Suppressor macrophage treated with lipopolysaccharide for 1 hour (primary cell): ENCODE measurements at places on chromosomes 5 and 9.
A peak's percentile ranks its signal among the peaks of the same experiment; 100 is the strongest.

DNA sequence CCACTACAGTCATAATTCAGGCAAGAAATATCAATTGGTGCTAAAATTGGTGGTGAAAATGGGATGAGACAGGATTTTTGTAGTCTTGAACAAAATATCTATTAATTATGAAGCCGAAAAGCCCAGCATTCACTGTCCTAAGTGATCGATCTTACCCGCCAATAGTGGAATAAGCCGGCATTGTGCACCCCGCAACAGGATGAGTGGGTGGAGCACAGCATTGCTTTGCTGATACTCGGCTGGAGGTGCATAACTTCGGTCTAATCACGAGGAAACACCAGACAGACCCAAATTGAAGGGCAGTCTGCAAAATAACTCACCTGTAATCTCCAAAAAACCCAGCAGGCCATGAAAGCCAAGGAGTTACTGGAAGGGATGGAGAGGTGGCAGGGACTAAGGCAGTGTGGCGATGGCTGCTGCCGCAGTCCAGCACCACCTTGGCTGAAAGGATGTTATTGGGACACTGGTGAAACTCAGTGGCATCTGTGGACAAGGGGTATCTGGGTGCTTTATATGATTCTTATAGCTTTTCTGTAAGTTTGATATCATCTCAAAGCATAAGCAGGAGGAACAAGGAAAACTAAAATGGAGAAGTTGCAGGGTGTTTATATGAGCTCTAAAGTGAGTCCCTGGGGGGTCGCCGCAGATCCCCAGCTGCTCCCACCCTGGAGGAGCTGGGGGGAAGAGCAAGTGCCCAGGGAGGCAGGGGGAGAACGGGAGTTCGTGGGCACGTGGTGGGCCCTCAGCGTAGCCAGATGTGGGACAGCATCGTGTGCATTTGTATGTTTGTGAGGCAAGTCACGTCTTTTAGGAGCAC, 45.2 kb downstream of the AHRR start:
- no peak for DNase-seq

GRCh38 chr5:124883681-124884080, 137.2 kb upstream of the ZNF608 start:
- no peak for DNase-seq

GRCh38 chr5:172835290-172835993, 1.4 kb downstream of the ERGIC1 start:
- peak; percentile 81 for DNase-seq

DNA sequence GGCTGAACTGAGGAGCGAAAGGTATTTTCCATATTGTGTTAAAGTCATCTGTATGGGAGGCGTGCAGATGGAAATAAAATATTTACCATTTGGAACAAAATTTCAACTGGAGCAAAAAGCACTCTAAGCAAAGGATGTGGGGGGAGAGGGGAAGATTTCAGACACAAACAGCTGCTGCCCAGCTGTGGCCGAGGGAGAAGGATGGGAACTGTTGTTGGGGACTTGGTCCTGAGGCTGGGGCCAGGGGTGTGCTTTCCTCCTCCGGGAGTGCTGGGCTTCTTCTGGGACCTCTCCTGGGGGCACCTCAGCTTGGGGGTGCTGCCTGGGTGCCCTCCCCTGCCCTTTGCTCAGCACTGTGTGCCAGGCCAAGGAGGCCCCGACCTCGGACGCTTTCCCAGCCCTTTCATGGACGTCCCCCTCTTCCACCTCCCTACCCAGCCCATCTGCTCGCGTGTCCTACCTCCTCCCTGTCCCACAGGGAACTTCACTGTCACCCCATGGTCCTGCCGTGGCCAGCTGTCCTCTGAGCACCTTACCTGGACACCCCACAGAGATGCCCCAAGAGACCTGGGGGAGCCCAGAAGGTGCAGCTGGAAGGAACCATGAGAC, 101.9 kb upstream of the COL5A1 start:
- no peak for DNase-seq

DNA sequence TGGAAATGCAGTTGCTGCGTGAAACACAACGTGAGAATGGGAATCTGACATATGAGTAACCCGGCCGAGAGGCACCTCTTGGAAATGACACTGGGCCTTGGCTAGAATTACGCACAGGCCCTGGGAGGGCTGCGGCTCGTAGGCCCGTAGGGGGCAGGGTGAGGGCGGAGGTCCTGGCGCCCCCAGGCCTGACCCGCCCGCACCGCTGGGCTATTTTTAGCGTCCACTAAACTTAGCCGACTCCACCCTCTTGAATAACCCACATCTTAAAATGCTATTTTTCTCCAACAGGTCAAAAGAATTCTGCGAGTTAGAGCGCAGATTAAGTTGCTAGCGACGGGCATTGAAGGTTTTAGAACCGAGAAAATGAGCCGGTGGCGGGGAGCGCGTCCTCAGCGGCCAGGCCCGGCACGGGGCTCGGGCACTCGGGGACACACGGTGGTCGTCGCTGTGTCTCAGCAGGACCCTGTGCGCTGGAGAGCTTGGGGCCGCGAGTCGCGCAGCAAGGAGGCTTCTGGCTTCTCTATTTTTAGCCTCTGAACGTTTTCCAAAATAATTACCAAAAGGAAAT, 168.5 kb downstream of the AUH start:
- DNase-seq = peak; percentile 91

GRCh38 chr5:54309276-54309675, 1.1 kb downstream of the ARL15 start:
- no peak for DNase-seq

- no peak for DNase-seq
Observed at GRCh38 chr5:61461417-61461816, 129.4 kb downstream of the ZSWIM6 start.

DNA sequence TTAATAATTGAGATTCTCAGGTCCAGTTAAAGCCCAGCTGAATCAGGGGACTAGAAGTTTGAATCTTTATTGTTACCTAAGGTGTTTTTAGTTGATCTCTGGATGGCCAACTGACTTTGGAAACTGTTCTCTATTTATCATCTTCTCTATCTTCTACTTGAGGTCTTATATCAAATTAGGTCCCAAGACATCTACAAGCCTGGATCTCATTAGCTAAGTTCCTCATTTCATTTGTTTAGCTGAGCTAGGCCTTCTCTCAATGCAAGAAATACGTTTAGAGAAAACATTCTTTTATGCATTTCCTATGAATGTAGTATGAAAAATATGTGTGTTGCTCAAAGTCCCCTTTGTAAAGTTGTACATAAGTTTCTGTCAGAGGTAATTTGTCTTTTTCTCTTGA, 196.6 kb downstream of the PTTG1 start:
- DNase-seq = no peak

DNA sequence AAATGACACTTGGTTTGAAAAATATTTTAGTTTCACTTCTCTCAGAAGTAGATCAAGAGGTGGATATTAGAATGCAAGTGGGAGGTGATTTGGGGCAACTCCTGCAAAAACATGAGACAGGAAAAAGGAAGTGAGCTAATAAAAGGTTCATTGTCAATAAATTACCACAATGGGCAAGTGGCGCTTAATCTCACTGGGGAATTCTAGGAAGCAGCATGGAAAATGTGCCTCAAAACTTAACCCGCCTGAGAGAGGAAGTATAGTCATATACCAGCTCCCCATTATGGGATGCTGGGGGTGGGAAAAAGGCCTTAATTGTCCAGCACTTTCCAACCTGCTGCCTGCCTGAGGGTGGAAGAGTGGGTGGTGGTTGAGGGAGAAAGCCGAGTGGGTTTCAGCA, 204.1 kb downstream of the ELAVL2 start:
- DNase-seq = no peak

GRCh38 chr5:10673017-10673389, 88.0 kb downstream of the DAP start:
- no peak for DNase-seq

- no peak for DNase-seq
Observed at GRCh38 chr9:24073007-24073592, 247.1 kb upstream of the ELAVL2 start.

GRCh38 chr9:99282406-99282805, 60.3 kb downstream of the SEC61B start:
- no peak for DNase-seq

DNA sequence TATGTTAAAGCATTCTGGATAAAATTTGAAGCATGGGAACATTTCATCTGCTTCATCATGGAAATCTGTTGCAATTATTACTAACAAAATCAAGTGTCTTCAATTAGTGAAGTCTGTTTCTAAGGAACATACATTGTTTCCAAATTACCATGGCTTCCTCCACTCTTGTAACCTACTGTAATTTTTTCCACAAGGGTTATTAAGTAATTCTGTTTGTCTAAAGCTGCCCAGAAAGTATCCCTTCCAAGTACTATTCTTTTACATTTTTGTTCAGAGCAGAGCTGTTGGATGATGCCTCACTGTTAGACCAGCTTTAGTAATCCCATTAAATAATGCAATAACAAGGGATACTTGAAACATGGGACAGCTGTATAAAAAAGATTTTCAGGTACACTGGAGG, 483.5 kb upstream of the CD180 start:
- no peak for DNase-seq

- no peak for DNase-seq
Observed at GRCh38 chr5:61589946-61590345, 257.9 kb downstream of the ZSWIM6 start.

DNA sequence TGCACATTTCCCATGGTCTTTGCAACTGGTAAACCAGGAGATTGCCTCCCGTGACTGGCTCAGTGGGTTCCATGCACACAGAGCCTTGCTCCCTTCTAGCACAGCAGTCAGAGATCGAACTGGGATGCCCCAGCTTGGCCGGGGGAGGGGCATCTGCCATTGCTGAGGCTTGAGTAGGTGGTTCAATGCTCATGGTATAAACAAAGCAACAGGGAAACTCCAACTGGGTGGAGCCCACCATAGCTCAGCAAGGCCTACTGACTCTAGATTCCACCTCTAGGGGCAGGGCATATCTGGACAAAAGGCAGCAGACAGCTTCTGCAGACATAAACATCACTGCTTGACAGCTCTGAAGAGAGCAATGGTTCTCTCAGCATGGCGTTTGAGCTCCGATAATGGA, 67.0 kb upstream of the PPP1R2B start:
- DNase-seq = no peak

DNA sequence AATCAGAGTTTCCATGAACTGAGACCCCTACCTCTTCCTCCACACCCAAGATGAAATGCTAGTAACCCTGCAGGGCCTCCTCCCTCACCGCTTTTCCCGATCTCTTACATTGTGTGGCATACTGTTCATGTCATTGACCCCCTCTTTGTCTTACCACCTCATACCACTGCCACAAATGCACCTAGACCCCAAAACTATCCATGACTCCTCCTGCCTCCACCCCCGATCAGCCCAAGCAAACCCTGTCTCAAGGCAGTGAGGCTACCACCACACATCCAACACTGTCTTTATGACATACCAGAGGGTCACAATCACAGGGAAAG, 55.7 kb downstream of the PLAC8L1 start:
- no peak for DNase-seq

DNA sequence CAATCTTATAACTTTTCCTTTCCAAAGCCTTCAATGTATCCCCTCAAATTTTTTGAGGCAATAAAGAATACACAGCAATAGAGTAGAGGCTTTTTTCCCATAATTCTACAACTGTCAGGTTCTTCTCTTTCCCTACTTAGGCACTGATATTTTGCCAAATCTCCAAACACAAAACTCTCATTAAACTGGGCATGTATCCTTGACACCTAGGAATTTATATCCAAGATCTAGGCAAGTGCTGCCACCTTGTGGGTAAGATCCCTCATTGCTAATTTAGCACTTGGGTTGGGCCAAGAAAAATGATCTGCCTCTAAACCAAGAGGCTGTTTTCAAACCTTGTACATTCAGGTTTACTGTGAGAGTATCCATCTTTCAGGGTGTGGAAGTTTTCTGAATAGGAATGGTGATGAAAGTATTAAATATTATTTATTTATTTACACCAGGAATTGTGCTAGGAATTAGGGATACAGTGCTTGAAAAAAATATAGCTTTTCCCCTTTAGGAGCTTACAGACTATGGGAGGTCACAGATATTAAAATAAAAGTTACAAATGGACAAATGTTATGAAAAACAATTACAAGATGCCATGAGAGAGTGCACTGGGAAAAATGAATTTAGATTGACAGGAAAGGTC, 17.6 kb downstream of the TSTD2 start:
- DNase-seq = peak; percentile 77

DNA sequence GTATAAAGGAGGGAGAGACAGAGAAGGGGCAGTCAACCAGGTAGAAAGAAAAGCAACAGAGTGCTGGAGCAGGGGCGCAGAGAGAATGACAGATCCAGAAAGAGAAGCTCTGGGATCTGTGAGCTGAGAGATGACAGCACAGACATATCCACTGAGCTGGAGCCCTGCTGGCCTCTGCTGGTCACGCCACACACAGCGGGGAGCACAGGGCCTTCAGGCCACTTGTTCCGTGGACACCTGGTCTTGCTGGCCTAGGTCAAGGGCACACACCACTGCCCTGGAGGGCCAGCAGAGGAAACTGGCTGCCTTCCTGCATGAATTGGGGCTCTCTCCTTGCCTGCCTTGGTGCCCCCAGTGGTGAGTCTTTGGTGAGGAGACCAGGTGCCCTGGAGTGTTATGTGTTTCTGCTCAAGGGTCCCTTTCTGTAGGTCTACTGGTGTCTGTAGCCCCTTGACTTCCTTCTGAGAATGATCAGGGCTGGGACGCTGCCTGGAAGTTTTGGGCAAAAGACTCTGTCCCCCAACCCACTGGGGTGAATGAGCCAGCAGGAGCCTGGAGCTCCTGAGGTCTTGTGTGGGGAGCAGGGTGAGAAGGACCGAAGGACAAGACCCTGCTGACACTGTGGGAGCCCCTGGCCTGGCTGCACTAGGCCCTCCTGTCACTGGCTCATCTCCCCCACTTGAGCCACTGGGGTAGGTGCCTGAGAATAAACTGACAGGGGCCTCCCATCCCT, 59.2 kb upstream of the ADAMTS2 start:
- DNase-seq = no peak

- no peak for DNase-seq
Observed at GRCh38 chr9:18479405-18479804, 5.5 kb downstream of the ADAMTSL1 start.
